ENCODE measurements at places on chromosomes 4 and X. TPM values are rescaled to one million over a fixed set of nuclear protein-coding genes. Genes with fewer than 3 reads are reported as not detected.

Gene RBBP7
- total RNA-seq, result 157 TPM

Gene SYTL4
- 3.7 TPM for total RNA-seq

Gene PAGE2B
- total RNA-seq, result not detected

Gene DRD5
- 0.03 TPM for total RNA-seq

Gene SSX3
- total RNA-seq, result not detected

Gene TRPC5OS
- not detected for total RNA-seq

Gene CYBB
- total RNA-seq, result 0.02 TPM

Gene TLR6
- 2.4 TPM for total RNA-seq
